Stimulated activated CD4-positive, alpha-beta T cell treated with anti-CD3 and anti-CD28 coated beads, TNF-alpha, amount 100 ng/mL, for 1 hour (primary cell): ENCODE measurements at places on chromosomes 7 and 10.

GRCh38 chr10:128300290-128300824 lies 174.1 kb upstream of the MKI67 start:
- DNase-seq, result no peak

- no peak for DNase-seq
These were observed 41.3 kb downstream of the CCDC6 start for GRCh38 chr10:59865101-59865500.

DNA sequence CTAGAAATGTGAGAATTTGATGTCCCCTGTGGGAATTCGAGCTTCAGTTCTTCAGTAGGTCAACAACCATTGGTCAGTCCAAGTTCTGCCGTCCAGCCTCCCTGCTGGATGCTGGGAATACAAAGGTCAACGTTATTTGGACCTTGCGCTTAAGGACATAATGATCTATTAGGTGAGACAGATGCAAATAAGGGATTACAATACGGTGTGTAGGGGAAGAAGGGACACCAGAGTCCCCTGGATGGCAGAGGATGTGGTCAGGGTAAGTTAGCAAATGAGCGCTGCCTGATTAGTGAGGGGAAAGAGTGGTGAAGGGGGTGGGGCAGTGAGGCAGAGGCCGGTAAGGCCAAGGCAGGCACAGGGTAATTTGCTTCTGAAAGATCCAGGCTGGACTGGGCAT lies 16.2 kb downstream of the CCNY start:
- DNase-seq, result no peak

DNA sequence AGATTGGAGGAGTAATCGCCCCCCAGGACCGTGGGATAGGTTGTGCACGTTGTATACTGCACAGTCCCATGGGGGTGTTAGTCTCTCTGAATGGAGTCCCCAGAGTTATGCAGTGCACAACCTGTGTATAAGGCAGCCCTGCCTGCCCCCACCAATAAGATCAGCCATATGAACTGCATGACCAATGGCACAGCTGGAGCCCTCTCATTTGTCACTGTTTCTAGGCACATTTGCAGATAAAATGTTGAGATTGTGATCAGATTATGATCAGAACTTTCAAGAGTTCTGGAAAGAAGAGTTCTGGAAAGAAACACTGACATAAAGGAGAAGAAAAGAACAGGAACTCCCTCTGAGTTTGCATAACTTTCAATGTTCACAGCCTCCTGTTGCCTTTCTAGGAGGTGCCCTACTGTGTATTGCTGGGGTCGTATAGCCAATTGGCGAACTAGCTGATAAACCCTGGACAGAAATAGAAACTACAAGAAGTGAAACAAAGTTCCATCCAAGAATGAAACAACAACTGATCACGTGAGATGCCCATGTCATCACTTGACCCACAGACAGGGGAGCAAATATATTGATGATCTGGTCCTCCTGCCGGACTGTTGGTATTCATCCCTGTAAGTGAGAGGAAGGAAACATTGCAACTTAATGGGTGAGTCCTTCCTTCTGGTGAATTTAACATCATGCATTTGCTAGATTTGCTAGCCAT lies 49.6 kb upstream of the TOMM7 start:
- DNase-seq, result no peak

GRCh38 chr7:41817386-41817785 lies 114.5 kb upstream of the INHBA start:
- no peak for DNase-seq

DNA sequence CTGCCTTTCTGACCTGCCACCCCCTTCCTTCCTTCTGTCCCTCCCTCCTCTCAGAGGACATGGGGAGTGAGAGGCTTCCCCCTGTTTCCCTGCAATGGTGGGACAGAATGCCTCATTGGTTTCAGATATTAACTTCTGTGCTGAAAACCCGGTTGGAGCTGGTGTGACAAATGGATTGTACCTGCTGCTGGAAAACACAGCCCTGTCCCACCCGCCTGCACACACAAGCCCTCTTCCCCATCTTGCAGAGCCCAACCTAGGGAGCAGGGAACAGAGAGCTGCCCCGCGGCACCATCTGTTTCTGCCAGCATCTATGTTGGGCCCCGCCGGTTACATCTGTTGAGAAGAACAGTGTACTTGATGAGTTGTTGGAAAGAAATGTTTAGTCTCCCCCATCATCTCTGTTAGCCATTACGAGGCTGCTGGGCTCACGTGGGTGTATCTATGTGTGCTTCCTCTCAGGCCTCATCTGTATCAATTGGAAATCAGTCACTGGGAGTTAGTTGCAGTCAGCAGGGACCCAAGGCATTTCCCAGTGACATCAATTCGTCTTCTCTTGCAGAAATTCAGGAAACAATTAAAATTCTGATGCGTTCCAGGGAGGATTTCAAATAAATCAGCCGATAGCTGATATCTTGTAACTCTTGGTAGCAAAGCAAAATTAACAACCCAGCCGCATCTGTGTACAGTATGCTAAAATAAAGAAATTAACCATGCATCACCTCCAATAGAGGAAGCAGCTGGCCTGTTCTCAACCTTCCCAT lies 725.6 kb upstream of the GALNT17 start:
- no peak for DNase-seq

GRCh38 chr7:84245835-84246234 lies 51.2 kb upstream of the SEMA3A start:
- DNase-seq, result no peak

GRCh38 chr7:117064688-117065087 lies 111.4 kb downstream of the ST7 start:
- no peak for DNase-seq

GRCh38 chr7:133888061-133888930 lies 238.8 kb upstream of the LRGUK start:
- no peak for DNase-seq

DNA sequence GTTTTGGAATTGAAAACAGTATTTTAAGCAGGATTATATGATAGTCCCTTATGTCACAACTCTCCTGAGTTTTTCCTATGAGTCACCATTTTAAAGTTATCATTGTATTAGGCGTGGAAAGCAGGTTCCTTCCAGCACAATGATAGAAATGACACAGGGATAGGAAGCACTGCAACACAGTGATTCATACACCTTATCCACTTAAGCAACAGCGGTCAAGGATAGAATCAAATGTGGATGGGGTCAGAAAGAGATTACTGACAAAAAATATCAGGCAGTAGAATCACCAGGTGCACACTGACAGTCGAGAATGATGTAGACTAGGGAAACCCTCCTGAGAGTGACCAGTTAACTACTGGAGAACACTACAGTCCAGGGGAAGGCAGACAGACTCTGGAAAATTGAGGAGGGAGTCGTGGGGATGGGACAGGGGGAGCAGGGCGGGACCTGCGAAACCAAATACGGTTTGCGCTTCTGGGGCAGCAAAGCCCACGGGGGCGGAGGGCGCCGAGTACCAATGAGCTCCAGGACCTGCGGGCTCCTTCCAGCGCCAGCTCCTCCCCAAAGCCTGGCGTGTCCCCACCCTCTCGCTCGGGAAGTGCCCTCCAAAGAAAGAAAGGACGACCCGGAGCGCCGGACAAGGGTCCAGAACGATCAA lies 479 bp downstream of the PNPLA8 start:
- no peak for DNase-seq

GRCh38 chr10:94138391-94138790 lies 144.7 kb downstream of the PLCE1 start:
- DNase-seq, result no peak
